ENCODE measurements at places on chromosomes 7 and 10.

DNA sequence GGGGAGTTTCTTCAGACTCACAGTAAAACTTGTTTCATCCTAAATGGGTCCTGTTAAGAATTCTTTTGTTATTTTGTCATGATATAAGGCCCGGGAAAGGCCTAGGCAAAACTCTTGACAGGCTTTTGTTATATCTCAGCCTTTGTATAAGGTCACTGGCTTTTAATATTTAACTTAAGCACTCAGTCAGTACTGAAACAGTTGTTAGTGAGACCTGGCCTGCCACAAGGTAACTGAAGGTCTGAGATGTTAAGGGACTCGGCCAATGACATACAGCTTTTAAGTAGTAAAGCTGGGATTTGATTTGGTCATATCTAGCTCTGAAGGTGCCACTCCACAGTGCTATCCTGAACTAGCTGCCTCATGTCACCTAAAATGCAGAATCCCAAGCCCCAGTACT is 57.2 kb upstream of the STEAP4 start:
- no peak for DNase-seq

- no peak for DNase-seq
Measured at GRCh38 chr10:124595143-124595883, 133.7 kb downstream of the LHPP start.

GRCh38 chr7:7817748-7818147 is 99.3 kb upstream of the RPA3 start:
- DNase-seq: no peak

DNA sequence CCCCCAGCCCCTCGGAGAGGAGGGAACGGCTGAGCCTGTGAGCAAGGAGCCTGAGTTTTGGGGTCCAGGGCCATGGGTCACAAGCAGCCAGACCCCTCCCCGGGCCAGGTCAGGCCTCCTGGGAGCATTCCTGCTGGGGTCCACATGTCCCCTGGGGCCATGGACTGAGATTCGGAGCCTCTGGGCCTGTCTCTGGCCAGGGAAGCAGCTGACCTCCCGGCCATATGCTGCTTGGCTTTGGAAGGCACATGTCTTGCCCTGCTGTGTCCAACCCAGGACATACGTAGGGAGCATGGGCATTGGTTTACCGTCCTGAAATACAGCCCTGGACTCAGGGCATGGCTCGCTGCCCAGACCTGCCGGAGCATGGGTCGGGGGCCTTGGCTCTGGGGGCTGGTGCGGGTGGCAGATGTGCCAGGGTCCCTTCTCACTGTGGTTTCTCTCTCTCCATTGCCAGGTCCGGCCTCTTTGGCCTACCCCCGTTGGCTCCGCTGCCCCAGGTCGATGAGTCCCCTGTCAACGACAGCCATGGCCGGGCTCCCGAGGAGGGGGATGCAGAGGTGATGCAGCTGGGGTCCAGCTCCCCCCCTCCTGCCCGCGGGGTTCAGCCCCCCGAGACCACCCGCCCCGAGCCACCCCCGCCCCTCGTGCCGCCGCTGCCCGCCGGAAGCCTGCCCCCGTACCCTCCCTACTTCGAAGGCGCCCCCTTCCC is 7.3 kb downstream of the PWWP2B start:
- no peak for DNase-seq

All from NCI-H187 (cell line).